Endothelial cell (in vitro differentiated cells): ENCODE measurements at places on chromosomes 12 and 14.

DNA sequence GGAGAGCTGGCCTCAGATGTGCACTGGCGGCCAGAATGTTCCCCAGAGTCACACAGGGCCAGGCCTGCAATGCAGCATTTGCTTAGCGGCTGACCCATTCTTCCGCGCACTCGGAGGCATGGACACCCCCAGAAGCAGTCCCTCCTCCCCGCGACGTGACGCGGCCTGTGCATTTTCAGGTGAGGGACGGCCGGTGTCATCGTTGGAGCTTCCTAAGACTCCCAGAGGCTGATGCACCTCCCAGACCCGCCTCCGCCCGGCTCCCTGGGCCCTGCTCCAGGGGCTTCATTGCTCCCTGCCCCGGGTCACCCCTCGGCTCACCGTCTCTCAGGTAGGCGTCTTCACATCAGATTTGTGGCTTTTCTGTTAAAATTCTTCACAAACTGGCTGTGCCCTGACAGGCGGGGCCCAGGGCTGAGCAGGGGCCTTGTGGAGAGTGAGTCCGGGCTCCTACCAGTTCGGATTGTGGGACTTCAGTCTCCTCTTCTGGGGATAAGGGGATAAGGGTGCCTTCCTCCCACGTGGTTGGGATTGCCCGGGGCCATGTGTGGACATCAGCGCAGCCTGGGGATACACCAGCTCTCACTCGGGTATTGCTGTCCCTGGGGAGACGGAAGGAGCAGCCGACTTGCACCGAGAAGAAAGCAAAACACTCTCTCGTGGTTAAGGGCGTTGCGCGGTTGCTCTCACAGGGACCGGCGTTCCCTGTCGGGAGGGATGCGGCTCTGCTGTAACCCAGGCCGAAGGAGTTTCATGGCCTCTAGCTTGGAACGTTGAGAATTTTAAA is 249.1 kb downstream of the ADGRD1 start:
- H3K4me1 ChIP-seq, result no peaks in the 10 kb centered on the region
- DNase-seq, result no peak
- no peak overlapping the region for H3K27ac ChIP-seq
- H3K4me3 ChIP-seq, result no peak overlapping the region

- no peak overlapping the region for H3K4me3 ChIP-seq
- no peaks in the 10 kb centered on the region for H3K36me3 ChIP-seq
- H3K27ac ChIP-seq, result no peak overlapping the region
- H3K4me1 ChIP-seq, result no peaks in the 10 kb centered on the region
These were observed 1144.8 kb downstream of the AACS start for GRCh38 chr12:126210026-126210425.

- no peak for DNase-seq
- H3K27me3 ChIP-seq, result no peaks in the 10 kb centered on the region
- H3K4me1 ChIP-seq, result no peaks in the 10 kb centered on the region
- no peak overlapping the region for H3K4me3 ChIP-seq
- H3K36me3 ChIP-seq, result no peaks in the 10 kb centered on the region
- no peak overlapping the region for H3K27ac ChIP-seq
These were observed 96.5 kb downstream of the UNC79 start for GRCh38 chr14:93527203-93527607.

- no peak overlapping the region for H3K4me3 ChIP-seq
- no peaks in the 10 kb centered on the region for H3K4me1 ChIP-seq
- H3K27me3 ChIP-seq, result peaks cover 4% of the 10 kb centered on the region
- no peak for DNase-seq
These were observed 14.4 kb downstream of the SLC25A21 start for GRCh38 chr14:37157987-37158386.

DNA sequence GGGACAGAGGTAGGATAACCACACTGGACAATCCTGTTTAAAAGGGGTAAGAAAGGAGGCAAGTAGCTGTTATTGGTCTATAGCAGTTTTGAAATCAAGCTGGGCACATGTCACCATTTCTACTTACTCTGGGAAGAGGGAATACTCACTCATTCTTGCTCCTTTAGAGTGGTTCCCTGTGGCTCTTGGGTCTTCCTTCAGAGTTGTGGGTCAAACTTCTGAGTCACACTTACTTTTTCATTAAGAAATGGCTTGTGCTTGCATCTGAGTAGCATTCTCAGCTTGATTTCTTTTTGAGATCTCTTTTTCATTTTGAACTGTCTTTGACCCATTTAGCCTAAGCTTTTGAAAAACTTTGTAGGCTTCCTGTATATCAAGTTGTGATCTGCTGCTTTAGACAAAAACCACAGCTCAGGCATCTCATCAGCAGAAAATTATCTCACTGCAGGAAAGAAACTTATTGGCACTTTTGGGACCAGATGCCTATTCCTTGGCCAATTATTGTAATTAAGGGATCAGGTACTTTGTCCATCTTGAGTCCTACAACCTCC is 122.2 kb downstream of the AEBP2 start:
- no peaks in the 10 kb centered on the region for H3K27me3 ChIP-seq
- no peaks in the 10 kb centered on the region for H3K36me3 ChIP-seq
- DNase-seq, result no peak
- H3K27ac ChIP-seq, result no peak overlapping the region

DNA sequence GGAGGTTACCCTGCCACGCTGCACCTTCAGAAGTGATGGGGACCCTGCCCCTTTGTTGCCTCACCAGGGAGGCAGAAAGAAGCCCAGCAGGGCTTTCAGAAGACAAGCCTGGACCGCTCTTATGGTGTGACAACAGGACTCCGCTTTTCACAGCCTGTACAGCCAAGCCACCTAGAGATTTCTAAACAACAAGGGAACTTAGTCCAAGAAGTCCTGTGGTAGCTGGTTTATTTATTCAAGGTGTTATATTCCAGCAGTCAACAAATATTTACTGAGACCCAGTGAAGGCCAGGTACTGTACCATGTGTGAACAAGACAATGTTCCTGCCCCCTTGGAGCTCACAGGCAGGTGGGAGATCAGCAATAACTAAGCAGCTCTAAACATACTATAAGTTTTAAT is 4.0 kb upstream of the TMEM229B start:
- DNase-seq, result no peak
- H3K36me3 ChIP-seq, result peaks cover 13% of the 10 kb centered on the region
- H3K4me1 ChIP-seq, result no peaks in the 10 kb centered on the region
- H3K4me3 ChIP-seq, result no peak overlapping the region
- peaks cover 2% of the 10 kb centered on the region for H3K27me3 ChIP-seq

DNA sequence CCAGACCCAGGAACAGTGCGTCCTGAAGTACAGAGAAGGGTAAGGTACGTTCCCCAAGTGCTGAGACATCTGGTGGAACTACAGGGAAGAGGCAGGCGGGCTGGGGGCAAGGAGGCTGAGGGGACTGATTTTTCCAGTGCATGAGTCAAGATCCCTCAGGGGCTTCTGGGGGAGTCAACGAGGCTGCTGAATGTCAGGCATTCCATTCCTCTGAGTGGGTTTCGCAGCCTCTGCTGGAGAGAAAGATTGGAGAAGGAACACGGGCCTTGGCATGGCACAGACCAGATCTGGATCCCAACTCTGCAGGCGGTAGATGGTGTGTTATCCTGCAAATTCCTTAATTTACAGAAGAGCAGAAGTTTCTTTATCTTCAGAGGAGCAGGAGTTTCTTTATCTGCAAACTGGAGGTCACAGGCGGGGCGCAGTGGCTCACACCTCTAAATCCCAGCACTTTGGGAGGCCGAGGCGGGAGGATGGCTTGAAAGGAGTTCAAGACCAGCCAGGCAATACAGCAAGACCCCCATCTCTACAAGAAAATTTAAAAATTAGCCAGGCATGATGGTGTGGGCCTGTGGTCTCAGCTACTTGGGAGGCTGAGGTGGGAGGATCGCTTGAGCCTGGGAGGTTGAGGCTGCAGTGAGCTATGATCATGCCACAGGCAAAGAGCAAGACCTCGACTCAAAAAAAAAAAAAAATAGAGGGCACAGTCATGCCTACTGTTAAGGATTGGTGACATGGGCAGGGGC is 132.6 kb upstream of the MAP1LC3B2 start:
- no peak overlapping the region for H3K4me3 ChIP-seq
- peak overlapping the region; percentile 4 for H3K27ac ChIP-seq
- H3K36me3 ChIP-seq, result no peaks in the 10 kb centered on the region
- peaks cover 4% of the 10 kb centered on the region for H3K27me3 ChIP-seq
- peak; percentile 13 for DNase-seq

GRCh38 chr12:51409846-51410245 is 14.8 kb upstream of the SLC4A8 start:
- peaks cover 5% of the 10 kb centered on the region for H3K4me1 ChIP-seq
- H3K4me3 ChIP-seq, result no peak overlapping the region
- peaks cover 4% of the 10 kb centered on the region for H3K27me3 ChIP-seq
- no peak for DNase-seq
- no peaks in the 10 kb centered on the region for H3K36me3 ChIP-seq
- no peak overlapping the region for H3K27ac ChIP-seq

DNA sequence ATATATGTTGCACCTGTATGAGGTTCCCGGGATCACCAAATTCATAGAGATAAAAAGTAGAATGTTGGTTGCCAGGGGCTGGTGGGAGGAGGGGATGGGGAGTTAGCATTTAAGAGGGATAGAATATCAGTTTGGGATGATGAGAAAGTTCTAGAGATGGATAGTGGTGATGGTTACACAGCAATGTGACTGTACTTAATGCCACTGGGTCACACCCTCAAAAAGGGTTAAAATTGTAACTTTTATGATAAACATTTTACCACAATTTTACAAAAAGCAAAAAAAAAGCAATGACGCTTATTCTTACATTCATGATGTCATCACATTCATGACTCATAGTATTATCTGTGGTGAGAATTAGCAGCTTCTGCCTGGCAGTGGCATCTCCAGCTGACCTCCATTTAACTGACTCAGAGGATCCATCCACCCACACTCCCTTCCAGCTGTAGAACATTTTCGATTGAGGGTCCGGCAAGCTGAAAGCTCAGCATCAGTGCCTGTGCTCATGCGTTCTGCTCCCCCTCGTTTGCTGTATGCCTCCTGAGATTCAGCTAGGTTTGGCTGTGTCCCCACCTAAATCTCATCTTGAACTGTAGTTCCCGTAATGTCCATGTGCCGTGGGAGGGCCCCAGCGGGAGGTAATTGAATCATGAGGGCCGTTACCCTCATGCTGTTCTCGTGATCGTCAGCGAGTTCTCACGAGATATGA is 64.8 kb upstream of the TMEM260 start:
- no peak overlapping the region for H3K4me3 ChIP-seq
- DNase-seq, result no peak
- peaks cover 3% of the 10 kb centered on the region for H3K4me1 ChIP-seq
- no peaks in the 10 kb centered on the region for H3K36me3 ChIP-seq
- no peaks in the 10 kb centered on the region for H3K27me3 ChIP-seq

DNA sequence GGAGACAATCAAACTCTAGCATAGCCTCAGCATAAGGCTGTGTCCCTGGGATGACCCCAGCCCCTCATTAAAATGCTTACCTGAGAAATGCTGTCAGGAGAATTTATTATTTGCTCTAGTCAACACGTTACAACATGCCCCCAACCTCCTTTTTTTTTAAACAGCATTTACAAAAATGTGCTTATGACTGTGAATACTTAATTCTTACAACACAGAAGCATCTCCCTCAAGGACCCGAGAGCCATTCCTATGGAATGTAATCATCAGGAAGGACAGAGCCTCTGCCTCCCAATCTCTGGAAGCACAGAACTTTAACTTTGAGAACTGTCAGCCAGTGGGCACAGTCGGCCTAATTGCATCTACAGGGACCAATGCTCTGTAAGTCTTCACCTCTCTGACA is 136.6 kb upstream of the OVCH1 start:
- no peak overlapping the region for H3K27ac ChIP-seq
- H3K36me3 ChIP-seq, result no peaks in the 10 kb centered on the region
- no peaks in the 10 kb centered on the region for H3K4me1 ChIP-seq

- H3K27ac ChIP-seq, result peak overlapping the region; percentile 62
- H3K4me1 ChIP-seq, result peaks cover 40% of the 10 kb centered on the region
- DNase-seq, result no peak
- H3K27me3 ChIP-seq, result peaks cover 6% of the 10 kb centered on the region
These were observed 58.3 kb downstream of the NINJ2 start for GRCh38 chr12:604956-605355.

- no peaks in the 10 kb centered on the region for H3K4me1 ChIP-seq
- H3K27ac ChIP-seq, result no peak overlapping the region
- no peak overlapping the region for H3K4me3 ChIP-seq
- peaks cover under 1% of the 10 kb centered on the region for H3K27me3 ChIP-seq
These were observed 42.6 kb downstream of the TRAF3 start for GRCh38 chr14:102819747-102820330.

DNA sequence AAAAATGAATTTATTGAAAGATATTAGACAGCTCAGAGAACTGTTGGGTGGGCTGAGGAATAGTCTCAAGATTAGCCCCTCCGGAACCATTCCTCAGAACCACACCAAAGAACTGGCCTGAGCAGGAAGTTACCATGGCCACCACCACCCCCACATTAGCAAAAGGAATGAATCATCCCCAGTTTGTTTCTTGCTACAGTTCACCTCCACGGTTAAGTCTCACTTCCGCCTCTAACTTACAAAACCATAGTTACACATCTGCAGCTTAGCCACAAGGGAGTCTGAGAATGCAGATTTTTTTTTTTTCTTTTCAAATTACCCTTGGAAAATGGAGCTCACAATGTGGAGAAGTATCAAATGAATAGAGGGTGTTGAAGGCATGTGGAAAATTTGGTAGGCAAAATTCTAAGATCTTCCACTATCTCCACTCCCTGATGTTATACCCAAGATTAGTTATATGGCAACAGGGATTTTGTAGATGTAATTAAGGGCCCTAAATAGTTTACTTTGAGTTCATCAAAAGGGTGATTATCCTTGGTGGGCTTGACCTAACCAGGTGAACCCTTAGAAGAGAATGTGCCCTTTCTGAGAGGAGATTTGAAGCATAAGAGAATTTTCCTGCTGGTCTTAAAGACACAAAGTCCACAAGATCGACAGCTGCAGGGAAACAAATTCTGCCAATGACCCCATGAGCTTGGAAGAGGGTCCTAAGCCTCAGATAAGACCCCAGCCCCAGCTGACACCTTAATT is 129.8 kb upstream of the KRR1 start:
- peaks cover 7% of the 10 kb centered on the region for H3K4me1 ChIP-seq
- H3K27ac ChIP-seq, result no peak overlapping the region
- no peaks in the 10 kb centered on the region for H3K27me3 ChIP-seq
- no peaks in the 10 kb centered on the region for H3K36me3 ChIP-seq
- no peak for DNase-seq

- no peak overlapping the region for H3K27ac ChIP-seq
- H3K36me3 ChIP-seq, result peaks cover 5% of the 10 kb centered on the region
- peak overlapping the region; percentile 37 for H3K4me3 ChIP-seq
These were observed 6.2 kb downstream of the DTX1 start for GRCh38 chr12:113062502-113063395.

GRCh38 chr12:117165342-117165741 is 24.9 kb downstream of the FBXO21 start:
- peaks cover 53% of the 10 kb centered on the region for H3K36me3 ChIP-seq
- H3K4me3 ChIP-seq, result peak overlapping the region; percentile 11
- no peaks in the 10 kb centered on the region for H3K4me1 ChIP-seq
- DNase-seq, result no peak
- H3K27ac ChIP-seq, result no peak overlapping the region
- H3K27me3 ChIP-seq, result peaks cover 3% of the 10 kb centered on the region

GRCh38 chr12:116080415-116080814 is 197.1 kb downstream of the MED13L start:
- H3K4me3 ChIP-seq, result no peak overlapping the region
- H3K36me3 ChIP-seq, result no peaks in the 10 kb centered on the region
- no peak overlapping the region for H3K27ac ChIP-seq
- H3K4me1 ChIP-seq, result peaks cover 3% of the 10 kb centered on the region
